ENCODE measurements at places on chromosomes 11 and 22. TPM values are rescaled to one million over a fixed set of nuclear protein-coding genes. Genes with fewer than 3 reads are reported as not detected.

MS4A6E gene
- total RNA-seq: not detected

CCDC116 gene
- total RNA-seq: 0.34 TPM

GGTLC3 gene
- not detected for total RNA-seq

ELMOD1 gene
- not detected for total RNA-seq

MS4A7 gene
- 0.41 TPM for total RNA-seq

KCNK4 gene
- total RNA-seq: not detected

GSTT2 gene
- total RNA-seq: not detected

NOX4 gene
- not detected for total RNA-seq

C11orf91 gene
- not detected for total RNA-seq

OR2D2 gene
- not detected for total RNA-seq

CBX7 gene
- 12.5 TPM for total RNA-seq

ZC3H12C gene
- 0.20 TPM for total RNA-seq

ANO1 gene
- not detected for total RNA-seq

MEI1 gene
- 28.8 TPM for total RNA-seq

HTR3A gene
- total RNA-seq: not detected

OR2AG1 gene
- total RNA-seq: not detected

DEUP1 gene
- not detected for total RNA-seq

C11orf97 gene
- not detected for total RNA-seq

All from activated naive CD8-positive, alpha-beta T cell treated with anti-CD3 and anti-CD28 coated beads for 36 hours (primary cell).